ENCODE measurements at places on chromosomes 4 and X.

DNA sequence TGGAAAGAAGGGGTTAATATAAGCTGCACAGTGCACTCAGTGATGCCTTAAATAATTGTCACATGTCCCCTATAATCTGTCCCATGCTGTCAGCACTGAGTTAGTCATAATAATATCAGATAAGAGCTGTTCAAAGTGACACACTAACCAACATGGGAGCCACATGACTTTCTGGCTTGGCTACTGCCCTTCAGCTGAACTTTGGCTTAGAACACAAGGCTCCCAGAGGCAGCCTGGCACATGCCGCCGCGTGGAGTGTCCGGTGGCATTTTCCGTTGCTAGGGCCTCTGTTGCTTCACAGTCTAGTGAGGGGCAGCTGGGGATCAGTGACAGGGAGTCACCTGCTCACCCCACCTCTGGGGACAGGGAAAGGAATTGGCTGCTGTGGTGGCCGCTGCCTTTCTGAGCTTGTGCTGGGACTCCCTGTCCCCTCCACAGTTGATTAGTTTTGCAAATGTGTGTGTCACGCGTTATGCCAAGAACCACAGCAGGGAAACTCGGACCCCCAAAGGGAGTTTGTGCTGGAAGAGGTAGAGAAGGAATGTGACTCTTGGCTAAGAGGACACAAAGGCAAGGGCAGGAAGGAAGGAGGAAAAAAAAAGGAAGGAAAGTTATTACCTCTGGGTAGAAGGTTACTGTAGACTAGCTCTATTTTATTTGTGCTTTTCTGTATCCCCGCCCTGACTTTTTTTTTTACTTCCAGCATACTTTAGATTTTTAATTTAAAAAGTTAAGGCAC, 41.1 kb upstream of the PPARGC1A start:
- no peak for DNase-seq

DNA sequence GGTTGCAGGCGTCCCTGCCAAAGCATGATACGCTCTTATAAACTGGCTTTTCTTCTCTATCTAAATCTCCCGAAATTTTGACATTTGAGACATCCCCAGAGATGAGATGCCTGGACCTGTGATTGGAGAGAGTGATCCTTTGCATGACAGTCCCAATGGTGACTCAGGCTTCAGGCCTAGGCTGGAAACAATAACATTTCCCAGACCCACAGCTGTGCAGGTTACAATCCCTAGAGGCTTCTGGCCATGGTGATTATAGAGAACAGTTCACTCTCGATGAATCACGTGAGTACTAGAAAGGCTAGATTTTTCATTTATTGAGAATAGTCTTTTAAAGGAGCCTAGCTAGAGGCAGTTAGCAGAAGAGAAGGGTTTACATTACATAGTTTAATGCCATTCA, 75.9 kb downstream of the SPATA18 start:
- DNase-seq: no peak

DNA sequence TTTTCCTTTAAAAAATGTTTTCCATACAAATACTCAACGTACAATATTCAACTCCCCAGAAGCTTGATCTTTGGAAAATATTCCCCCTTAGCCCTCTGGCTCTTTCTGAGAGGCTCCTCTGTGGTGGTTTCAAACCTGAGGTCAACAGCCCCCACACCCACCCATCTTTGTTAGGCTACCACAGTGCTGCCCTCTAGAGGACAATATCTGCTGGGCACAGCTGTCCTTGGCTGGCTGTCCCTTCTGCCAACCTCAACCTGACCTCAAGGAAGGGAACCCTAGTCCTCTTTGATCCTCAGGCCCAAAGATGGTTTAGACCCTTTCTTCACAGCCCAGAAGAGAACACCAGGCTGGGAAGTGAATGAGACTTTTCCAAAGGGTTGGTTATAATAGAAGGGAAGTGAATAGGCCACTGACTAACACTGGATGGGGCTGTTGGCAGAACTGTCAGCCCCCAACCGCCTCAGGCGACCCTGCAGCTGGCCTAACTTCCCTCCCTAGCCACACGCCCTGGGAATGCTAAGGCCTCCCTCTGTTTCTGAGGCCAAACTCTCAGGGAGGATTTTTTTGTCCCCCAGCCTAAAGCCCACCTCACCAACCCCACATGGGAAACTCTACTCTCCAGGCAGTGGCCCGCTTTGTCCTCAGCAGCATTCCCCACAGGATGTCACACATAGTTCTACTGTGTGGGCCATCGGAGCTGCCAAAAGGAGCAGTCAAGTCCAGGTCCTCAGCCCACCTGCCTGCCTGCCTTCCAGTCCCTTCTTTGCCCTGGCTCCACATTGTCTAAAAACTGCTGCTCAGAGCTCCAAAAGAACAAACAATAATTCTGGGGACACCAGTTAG, 34.3 kb downstream of the NYX start:
- no peak for DNase-seq

- no peak for DNase-seq
Observed at GRCh38 chr4:88033309-88033708, 25.9 kb downstream of the PKD2 start.

- DNase-seq: no peak
Observed at GRCh38 chr4:78667764-78668163, 108.4 kb upstream of the BMP2K start.

DNA sequence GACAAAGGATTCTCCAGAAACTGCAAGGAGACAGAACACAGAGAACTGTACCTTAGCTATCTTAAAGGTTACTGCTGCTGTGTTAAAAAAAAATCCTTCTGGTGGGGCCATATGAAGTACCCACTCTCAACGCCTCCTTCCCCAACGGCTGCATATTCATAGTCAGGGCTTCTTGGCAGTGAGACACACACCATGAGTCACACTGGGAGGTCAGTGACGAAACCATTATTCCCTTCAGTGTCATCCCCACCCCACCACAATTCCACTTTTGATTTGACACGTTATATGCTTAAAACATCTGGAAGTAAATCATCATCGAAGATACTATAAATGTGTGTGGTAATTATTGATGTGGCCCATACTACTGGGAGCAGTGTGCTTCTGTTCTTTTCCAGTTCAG, 271.5 kb downstream of the LDB2 start:
- DNase-seq: peak; percentile 79

- DNase-seq: no peak
Observed at GRCh38 chrX:41184312-41184711, 99.1 kb downstream of the USP9X start.

GRCh38 chr4:152996672-152997071, 60.5 kb downstream of the FHDC1 start:
- DNase-seq: no peak

DNA sequence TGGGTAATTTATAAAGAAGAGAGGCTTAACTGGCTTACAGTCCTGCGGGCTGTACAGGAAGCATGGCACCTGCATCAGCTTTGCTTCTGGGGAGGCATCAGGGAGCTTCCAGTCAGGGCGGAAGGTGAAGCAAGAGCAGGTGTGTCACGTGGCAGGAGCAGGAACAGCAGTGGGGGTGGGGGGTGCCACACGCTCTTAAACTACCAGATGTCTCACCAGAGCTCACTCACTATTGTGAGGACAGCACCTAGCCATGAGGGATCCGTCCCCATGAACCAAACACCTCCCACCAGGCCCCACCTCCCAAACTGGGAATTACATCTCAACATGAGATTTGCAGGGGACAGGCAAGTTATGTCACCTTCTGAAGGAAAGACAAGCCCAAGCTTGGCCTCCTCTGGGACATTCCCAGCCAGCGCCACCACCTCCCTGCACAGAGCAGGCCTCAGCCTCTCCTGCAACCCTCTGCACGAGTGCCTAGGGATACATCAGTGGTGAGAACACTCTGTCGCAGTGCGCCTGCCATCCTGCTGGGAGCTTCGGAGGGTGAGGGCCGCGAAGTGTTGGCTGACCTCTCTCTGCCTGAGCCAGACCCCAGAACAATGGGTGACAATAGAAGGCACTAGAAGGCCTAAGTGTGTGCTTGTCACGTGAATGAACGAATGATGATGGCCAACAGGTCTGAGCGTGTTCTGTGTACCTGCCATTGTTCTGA, 244.3 kb downstream of the EVC2 start:
- no peak for DNase-seq
